ENCODE measurements at places on chromosomes 3 and 15. TPM values are rescaled to one million over a fixed set of nuclear protein-coding genes. Genes with fewer than 3 reads are reported as not detected.

DNA sequence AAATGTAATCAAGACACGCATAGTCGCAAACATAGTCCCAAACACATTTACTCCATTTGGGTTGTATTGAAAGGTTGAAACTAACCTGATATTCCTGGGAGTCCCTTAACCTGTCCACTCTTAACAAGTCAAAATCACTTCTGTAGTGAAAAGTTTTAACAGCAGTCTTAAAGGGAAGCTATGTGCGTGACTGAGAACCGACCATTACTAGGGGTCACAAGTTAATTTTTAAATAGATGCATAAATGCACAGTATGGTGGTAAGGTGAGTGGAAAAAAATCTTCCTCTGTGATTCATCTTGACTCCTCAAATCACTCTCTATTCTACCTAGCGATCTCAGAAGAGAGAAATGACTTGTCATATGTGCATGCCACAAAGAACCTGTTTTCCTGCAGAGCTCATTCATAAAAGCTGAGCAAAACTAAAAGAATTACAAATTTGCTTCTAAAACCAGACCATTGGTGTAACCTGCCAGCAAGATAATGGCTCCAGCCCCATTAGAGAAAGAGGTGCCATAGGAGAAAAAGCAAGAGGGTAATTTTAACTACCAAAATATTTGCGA is 4.8 kb downstream of the GPR15 start:
- no peak overlapping the region for H3K4me3 ChIP-seq
- H3K27me3 ChIP-seq, result no peaks in the 10 kb centered on the region
- DNase-seq, result no peak
- H3K4me1 ChIP-seq, result no peaks in the 10 kb centered on the region

CFAP91 gene
- total RNA-seq, result not detected

DNA sequence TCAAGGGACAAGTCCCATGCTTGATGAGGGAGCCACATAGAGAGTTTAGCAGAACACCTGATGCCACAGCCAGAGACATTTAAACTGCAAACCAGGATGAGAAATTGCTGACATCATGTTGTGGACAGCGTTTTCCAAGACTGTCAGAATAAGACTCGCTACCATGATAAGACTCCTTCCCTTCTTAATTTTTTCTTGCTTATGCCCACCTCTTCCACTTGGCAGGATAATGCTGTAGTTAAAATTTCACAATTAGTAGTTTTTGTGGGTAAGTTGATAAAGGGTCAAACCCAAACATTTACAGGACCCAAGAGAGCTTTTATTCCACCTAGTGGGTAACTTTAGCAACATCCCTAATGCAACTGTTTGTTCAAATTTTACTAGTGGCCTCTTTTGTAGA is 3.0 kb upstream of the PIAS1 start:
- no peaks in the 10 kb centered on the region for H3K36me3 ChIP-seq
- H3K4me1 ChIP-seq, result peaks cover 8% of the 10 kb centered on the region
- DNase-seq, result no peak
- H3K4me3 ChIP-seq, result no peak overlapping the region
- peaks cover 2% of the 10 kb centered on the region for H3K27me3 ChIP-seq

GRCh38 chr15:96184297-96184696 is 146.2 kb upstream of the NR2F2 start:
- H3K36me3 ChIP-seq, result no peaks in the 10 kb centered on the region
- H3K4me3 ChIP-seq, result no peak overlapping the region
- no peaks in the 10 kb centered on the region for H3K27me3 ChIP-seq
- no peaks in the 10 kb centered on the region for H3K4me1 ChIP-seq
- no peak overlapping the region for H3K27ac ChIP-seq
- DNase-seq, result no peak

GRCh38 chr3:139655909-139656595 is 21.7 kb downstream of the NMNAT3 start:
- H3K36me3 ChIP-seq, result no peaks in the 10 kb centered on the region
- H3K27ac ChIP-seq, result no peak overlapping the region
- H3K27me3 ChIP-seq, result peaks cover 2% of the 10 kb centered on the region
- H3K4me3 ChIP-seq, result no peak overlapping the region

GRCh38 chr3:217099-217813 is 20.7 kb downstream of the CHL1 start:
- H3K4me3 ChIP-seq, result no peak overlapping the region
- DNase-seq, result no peak
- no peaks in the 10 kb centered on the region for H3K4me1 ChIP-seq
- no peak overlapping the region for H3K27ac ChIP-seq

ITPKA gene
- total RNA-seq, result 1.0 TPM

GRCh38 chr3:181403876-181404660 is 307.7 kb upstream of the SOX2 start:
- H3K4me3 ChIP-seq, result no peak overlapping the region
- H3K27ac ChIP-seq, result no peak overlapping the region
- no peaks in the 10 kb centered on the region for H3K27me3 ChIP-seq
- no peaks in the 10 kb centered on the region for H3K36me3 ChIP-seq
- no peak for DNase-seq

- peaks cover 4% of the 10 kb centered on the region for H3K27me3 ChIP-seq
- H3K36me3 ChIP-seq, result no peaks in the 10 kb centered on the region
- H3K4me3 ChIP-seq, result no peak overlapping the region
Measured at GRCh38 chr3:10632741-10633140, 127.4 kb upstream of the ATP2B2 start.

RBMS3 gene
- total RNA-seq, result 32.3 TPM

DNA sequence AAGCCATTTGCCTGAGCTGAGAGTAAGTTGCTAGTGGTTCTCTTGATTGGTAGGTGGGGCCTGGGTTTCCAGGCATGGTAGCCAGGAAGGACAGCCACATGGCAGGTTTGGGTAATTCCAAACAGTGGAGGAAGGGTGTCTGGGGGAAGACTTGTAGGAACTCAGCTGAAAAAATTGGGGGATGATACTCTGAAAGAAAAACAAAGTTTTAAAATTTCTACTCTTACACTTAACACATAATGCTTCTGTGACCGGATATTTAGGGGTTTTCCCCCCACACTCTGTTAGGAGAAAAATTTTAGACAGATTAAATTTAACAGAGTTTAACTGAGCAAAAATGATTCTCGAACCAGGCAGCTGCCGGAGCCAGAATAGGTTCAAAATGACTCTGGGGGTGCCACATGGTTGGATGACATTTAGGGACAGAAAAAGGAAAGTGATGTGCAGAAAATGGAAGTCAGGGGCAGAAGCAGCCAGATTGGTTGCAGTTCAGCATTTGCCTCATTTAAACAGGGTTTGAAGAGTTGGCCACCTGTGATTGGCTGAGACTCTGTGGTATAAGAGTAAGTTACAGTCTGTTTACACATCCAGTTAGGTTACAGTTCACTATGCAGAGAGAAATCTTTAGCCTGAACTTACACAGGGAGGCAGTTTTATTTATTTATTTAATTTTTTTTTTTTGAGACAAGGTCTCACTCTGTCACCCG is 8.1 kb downstream of the B2M start:
- DNase-seq, result peak; percentile 8
- no peaks in the 10 kb centered on the region for H3K4me1 ChIP-seq
- H3K27ac ChIP-seq, result no peak overlapping the region
- H3K36me3 ChIP-seq, result peaks cover 39% of the 10 kb centered on the region
- no peaks in the 10 kb centered on the region for H3K27me3 ChIP-seq
- H3K4me3 ChIP-seq, result no peak overlapping the region

DNAH1 gene
- total RNA-seq, result 2.3 TPM

VILL gene
- total RNA-seq, result 1.5 TPM

- no peak overlapping the region for H3K27ac ChIP-seq
- no peaks in the 10 kb centered on the region for H3K4me1 ChIP-seq
- no peak overlapping the region for H3K4me3 ChIP-seq
- no peaks in the 10 kb centered on the region for H3K36me3 ChIP-seq
Measured at GRCh38 chr3:126380011-126380768, 14.5 kb upstream of the CFAP100 start.

DNA sequence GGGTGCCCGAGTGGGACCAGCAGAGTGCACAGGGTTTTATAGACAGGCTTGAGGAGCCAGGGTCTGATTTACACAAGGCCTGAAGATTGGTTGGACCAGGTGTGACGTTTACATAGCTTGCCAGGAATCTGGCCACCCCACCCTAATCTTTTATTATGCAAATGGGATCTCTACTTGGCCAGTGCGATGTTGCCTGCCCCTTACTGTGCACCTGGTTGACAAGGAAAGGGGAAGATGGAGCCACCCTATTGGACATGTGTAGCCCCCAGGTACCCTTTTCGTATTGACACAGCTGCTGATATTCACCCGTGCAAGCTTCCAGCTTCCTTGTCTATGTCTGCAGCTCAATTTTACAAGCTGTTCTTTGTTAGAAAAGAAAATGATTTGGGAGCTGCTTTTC is 132.0 kb downstream of the ARNT2 start:
- no peak overlapping the region for H3K27ac ChIP-seq
- no peak for DNase-seq
- no peaks in the 10 kb centered on the region for H3K27me3 ChIP-seq
- H3K36me3 ChIP-seq, result peaks cover 9% of the 10 kb centered on the region
- H3K4me1 ChIP-seq, result no peaks in the 10 kb centered on the region
- no peak overlapping the region for H3K4me3 ChIP-seq

FEZF2 gene
- total RNA-seq, result not detected

NEK10 gene
- total RNA-seq, result 3.2 TPM

CRTC3 gene
- total RNA-seq, result 21.4 TPM

- H3K36me3 ChIP-seq, result no peaks in the 10 kb centered on the region
- peaks cover 8% of the 10 kb centered on the region for H3K4me1 ChIP-seq
Measured at GRCh38 chr3:99918715-99919114, 101.1 kb downstream of the CMSS1 start.

DNA sequence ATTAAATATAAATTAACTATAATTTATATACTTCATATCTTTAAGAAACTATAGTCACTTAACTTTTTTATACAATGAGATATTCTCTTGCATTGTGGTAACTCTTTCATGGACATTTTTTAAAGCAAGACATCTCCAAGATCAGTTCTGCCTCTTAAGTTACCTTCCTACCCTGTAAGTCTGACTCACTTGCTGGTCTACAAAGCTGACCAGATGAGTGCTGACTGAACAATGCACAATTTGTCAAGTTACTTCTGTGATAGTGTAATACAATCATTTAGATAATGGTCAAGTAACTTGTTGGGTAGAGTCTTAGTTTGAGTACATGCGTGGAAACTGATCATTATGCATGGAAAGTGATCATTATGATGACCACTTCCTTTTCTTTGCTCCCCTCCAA is 145.9 kb downstream of the MEIS2 start:
- DNase-seq, result peak; percentile 89
- H3K36me3 ChIP-seq, result peaks cover 4% of the 10 kb centered on the region
- H3K27me3 ChIP-seq, result no peaks in the 10 kb centered on the region
- H3K27ac ChIP-seq, result no peak overlapping the region

- peak overlapping the region; percentile 15 for H3K27ac ChIP-seq
- H3K36me3 ChIP-seq, result no peaks in the 10 kb centered on the region
- peak; percentile 83 for DNase-seq
- no peaks in the 10 kb centered on the region for H3K27me3 ChIP-seq
- no peak overlapping the region for H3K4me3 ChIP-seq
Measured at GRCh38 chr15:90037961-90038631, 37.0 kb downstream of the ZNF710 start.

DNA sequence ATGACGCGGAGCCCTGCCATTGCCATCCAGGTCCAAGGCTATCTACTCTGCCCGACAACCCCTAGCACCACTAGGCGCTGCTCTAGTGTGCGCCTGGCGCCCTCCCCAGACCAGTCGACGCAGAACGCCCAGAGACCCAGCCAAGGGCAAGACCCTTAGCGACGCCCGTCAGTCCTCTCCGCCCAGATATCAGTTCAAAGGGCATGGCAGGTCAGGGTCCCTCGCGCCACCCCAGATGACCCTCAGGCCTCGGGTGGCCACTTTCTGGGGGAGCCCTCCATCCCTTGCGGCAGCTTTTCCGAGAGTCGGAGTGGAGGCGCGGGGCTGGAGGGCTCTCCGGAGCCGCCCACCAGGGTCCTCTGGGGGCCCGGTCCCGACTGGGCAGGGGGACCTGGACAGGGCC is 371 bp upstream of the CLSTN2 start:
- DNase-seq, result peak; percentile 40
- H3K36me3 ChIP-seq, result no peaks in the 10 kb centered on the region
- H3K27me3 ChIP-seq, result peaks cover 21% of the 10 kb centered on the region
- peak overlapping the region; percentile 63 for H3K4me3 ChIP-seq
- no peak overlapping the region for H3K27ac ChIP-seq
- peaks cover 7% of the 10 kb centered on the region for H3K4me1 ChIP-seq

TRPC1 gene
- total RNA-seq, result 19.2 TPM

DNA sequence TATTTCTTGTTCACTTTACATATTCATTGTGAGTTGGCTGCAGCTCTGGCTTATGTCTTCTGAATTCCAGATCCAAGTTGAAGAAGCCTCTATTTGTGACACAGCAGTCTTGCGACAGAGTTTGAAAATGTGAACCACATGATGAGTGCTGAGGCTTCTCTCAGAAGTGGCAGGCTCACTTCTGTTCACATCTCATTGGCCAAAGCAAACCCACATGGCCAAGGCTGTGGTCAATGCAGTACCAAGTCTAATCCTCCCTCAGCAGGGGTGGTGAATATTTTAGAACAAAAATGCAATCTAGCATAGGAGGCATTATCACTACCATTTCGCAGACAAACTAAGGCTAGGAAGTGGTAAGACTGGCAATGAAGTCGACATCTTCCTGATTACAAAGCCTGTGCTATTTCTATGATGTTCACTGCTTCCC is 45.2 kb downstream of the CDCP1 start:
- H3K27ac ChIP-seq, result no peak overlapping the region
- peaks cover 2% of the 10 kb centered on the region for H3K27me3 ChIP-seq
- DNase-seq, result no peak
- no peak overlapping the region for H3K4me3 ChIP-seq

All from astrocyte (in vitro differentiated cells and primary cell).